ENCODE measurements at places on chromosomes 1 and 21. TPM values are rescaled to one million over a fixed set of nuclear protein-coding genes. Genes with fewer than 3 reads are reported as not detected.

GRCh38 chr1:223244366-223245103 lies 101.5 kb upstream of the TLR5 start:
- peak; percentile 66 for DNase-seq

The STYXL2 gene
- total RNA-seq: not detected

DNA sequence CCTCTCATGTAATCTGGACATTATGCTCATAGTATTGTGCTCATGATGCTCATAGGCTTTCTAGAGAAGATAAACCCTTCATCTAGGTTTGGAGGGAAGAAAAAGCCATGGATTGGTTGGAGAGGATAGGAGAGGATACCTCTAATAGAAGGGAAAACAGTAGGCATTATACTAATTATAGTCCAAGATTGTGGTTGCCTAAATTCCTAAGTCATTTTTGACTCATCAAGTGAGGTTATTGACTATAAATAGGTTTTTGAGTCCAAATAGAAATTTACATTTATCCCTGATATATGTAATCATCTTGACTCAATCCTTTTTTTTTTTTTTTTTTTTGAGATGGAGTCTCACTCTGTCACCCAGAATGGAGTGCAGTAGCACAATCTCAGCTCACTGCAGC lies 5.0 kb downstream of the SYT11 start:
- DNase-seq: no peak

The SH2D5 gene
- total RNA-seq: 1.3 TPM

DNA sequence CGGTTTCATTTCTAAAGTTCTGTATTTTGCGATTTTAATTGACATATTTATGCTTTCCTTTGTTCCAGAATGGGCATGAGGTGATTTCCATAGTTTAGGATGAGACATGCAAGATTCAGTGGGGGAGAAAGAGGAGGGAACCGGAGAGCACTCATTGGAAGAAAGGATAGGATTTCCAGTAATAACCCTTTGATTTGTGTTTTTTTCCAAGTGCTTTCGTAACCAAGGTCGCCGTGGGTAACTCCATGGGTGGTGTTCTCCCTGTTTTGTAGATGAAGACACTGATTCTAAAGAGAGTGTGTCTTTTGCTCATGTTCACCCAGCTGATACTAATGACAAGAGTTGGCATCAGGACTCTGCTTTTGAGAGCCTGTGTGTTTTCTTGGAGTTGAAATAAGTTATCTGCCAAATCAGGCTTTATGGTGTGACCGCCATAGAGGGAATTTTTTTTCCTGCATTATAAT lies 170.1 kb downstream of the DHRS3 start:
- DNase-seq: peak; percentile 45

DNA sequence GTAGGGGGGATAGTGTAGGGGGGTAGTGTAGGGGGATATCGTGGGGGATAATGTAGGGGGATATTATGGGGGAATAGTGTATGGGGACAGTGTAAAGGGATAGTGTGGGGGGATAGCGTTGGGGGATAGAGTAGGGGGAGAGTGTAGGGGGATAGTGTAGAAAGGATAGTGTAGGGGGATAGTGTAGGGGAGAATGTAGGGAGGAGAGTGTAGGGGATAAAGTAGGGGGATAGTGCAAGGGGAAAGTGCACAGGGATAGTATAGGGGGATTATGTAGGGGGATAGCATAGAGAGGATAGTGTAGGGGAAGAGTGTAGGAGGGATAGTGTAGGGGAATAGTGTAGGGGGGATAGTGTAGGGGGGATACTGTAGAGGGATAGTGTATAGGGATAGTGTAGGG lies 12.3 kb upstream of the ARF1 start:
- no peak for DNase-seq

The BLACAT1 gene
- total RNA-seq: 0.86 TPM

GRCh38 chr1:67836769-67837168 lies 3.5 kb upstream of the GNG12 start:
- DNase-seq: no peak

DNA sequence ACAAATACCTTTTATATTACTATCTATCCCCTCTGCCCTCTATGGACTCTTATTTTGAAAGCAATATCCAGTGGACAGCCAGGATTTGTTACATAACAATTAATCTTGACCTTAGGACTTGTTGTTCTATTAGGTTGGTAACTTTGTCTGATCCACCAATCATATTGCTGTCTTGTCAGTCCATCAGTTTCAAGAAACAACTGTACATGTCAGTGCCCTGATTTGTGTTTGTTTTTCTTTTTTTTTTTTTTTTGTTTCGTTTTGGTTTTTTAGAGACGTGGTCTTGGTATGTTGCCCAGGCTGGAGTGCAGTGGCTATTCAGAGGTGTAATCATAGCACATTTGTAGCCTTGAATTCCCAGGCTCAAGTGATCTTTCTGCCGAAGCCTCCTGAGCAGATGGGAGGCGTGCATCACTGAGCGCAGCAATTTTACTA lies 1.5 kb upstream of the SCP2 start:
- DNase-seq: no peak

DNA sequence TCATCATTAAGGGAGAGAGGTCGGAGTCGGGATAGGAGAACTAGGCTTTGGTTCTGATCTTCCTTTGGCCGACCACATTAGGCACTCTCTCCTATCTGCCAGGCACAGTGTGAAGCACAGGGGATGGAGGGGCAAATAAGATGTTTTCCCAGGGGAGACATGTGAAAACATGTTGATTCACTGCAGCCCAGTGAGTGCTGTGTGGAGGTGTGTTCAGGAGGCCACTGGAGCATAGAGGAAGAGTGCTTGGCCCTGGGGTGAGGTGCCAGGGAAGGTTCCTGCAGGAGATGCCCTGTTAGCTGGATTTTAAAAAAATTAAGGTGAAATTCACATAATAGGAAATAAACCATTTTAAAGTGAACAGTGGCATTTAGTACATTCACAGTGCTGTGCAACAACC lies 3.7 kb downstream of the VANGL2 start:
- DNase-seq: no peak

The CD58 gene
- total RNA-seq: 49.0 TPM

- no peak for DNase-seq
Measured at GRCh38 chr1:197933647-197934046, 16.5 kb downstream of the LHX9 start.

The CFAP141 gene
- total RNA-seq: not detected

Measured in Daoy (cell line).